ENCODE measurements at places on chromosomes 2 and 18.

GRCh38 chr2:64234150-64234549 lies 89.9 kb upstream of the PELI1 start:
- no peak for DNase-seq

GRCh38 chr2:148447877-148448276 lies 196.7 kb upstream of the EPC2 start:
- DNase-seq = no peak

DNA sequence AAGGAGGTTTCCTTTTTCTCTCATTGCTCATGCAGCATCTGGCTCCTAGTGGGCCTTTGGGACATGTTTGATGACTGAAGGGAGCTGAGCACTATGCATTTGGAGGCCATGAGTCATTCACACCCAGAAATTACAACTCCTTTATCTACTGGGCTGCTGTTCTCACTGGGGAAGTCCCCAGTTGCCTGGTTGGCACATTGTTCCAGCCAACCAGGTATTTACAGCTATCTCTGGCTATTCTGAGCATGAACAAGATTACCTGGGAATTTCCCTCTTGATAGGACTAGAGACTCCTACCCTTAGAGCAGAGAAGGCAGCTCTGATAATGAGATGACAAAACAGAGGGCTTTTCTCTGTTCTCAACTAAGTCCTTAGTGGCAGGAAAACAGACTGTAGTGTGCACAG lies 206.5 kb downstream of the SETBP1 start:
- peak; percentile 85 for DNase-seq

DNA sequence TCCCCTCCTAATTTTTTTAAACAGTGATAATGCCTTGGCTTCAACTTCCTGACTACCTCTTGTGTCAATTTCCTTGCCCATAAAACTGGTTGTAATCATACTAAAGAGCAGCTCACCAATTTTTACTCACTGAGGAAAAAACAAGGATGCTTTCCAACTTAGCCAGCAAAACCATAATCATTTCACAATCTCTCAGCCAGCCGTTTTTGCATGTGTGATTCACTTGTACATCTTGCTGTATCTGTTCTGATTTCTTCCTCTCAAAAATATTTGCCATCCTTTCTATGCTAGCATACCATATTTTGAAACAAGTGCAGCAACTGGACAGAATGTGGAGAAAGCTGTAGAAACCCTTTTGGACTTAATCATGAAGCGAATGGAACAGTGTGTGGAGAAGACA lies 60.7 kb downstream of the RAB27B start:
- DNase-seq = no peak

DNA sequence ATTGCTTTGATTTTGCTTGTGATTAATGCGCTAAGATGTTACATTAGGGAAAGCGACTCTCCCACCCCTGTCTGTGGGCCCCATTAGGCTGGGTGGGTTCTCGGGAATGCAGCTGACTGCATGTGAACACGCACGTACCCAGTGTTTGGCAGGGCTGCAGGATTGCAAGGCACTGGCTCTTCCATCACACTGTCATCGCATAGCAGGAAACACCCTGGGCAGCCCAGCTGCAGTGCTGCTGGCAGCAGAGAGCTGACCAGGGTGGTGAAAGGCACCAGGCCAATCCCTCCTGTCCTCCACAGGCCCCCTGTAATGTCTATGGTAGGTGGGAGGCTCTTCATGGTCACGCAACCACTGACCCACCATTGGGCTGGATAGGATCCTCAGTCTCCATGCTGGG lies 34.4 kb upstream of the FZD7 start:
- DNase-seq = no peak

DNA sequence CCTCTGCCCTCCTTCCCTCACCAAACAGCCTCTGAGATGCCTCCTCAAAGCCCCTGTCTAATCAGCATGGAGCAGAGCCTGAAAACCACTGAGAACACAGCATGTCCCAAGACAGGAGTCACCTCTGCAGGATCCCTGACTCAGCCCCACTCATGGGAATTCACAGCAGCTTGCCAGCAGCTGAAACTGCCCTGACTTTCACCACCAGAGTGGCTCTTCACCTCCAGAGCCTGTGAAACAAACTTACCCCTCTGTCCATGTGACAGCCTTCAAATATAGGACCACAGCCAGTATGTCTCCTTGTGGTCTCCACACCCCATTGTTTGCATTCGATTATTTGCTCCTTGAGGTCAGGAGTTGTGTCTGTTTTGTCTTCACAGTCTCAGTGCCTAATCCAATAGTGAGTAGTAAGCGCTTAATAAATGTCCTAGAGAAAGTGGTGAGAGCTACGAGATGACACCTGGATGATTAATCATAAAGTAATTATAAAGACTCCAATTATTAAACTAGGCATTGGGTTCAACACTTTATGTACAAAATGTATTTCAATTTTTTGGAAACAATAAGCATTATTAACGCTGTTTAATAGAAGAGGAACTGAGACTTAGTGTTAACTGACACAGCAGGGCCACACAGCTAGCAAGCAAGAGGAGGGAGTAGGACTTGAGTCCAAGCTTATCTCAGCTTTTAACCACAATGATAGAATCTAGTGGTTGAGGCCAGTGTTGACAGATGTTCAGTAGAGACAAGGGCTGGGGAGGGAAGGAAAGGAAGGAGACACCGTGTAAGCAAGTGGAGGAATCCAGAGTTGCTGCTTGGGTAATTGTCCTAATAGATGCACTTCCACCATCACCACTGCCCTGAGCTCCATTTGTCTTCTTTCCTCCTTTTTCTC lies 358.7 kb upstream of the TNP1 start:
- DNase-seq = peak; percentile 63

GRCh38 chr18:76230791-76231190 lies 264.3 kb downstream of the ZNF516 start:
- no peak for DNase-seq

Measured in islet precursor cell (in vitro differentiated cells).